CD4-positive, alpha-beta T cell treated with Interleukin-12 subunit alpha and Interleukin-12 subunit beta, for 1 hour (primary cell): ENCODE measurements at places on chromosomes 3 and 15.
A peak's percentile ranks its signal among the peaks of the same experiment; 100 is the strongest.

- DNase-seq: no peak
These were observed 94.9 kb downstream of the NTRK3 start for GRCh38 chr15:88161636-88162035.

DNA sequence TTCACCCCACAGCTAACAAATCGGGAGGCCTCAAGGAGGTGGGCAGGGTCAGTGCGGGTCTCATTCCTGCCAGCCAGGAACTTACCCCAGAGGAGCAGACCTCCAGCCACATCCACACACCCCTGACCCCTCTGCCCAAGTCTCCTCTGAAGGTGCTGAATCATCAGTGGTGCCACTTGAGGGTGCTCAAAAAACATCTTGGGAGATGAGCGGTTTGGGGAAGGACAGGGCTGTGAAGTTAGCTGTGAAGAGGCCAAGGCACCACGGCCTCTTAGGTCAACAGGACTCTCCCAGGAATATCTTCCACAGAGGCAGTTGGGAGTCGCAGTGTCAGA, 1.2 kb downstream of the DAPK2 start:
- no peak for DNase-seq

DNA sequence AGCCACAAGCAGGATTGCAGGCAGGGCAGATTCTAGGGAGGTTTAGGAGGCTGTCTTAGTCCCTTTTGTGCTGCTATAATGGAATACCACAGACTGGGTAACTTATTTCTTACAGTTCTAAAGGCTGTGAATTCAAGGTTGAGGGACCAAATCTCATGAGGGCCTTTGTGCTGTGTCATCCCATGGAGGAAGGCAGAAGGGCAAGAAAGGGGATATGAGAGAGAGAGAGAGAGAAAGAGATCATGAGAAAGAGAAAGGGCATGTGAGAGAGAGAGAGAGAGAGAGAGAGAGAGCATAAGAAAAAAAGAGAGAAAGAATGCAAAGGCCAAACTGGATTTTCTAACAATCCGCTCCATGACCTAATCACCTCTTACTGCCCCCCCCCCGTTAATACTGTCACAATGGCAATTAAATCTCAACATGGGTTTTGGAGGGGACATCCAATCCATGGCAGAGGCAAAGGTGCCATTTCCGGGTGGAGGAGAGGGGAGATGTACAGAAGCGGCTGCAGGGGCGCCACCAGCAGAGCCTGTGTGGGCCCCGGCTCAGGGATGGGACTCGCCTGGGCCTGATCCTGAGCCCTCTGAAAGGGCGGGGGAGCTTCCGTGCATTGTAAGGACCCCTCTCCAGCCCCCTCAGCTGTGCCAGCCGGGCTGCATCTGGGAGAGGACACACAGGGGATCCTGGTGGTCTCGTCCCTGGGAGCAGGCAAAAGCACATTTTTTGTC, 20.5 kb downstream of the MRPS11 start:
- DNase-seq: no peak

DNA sequence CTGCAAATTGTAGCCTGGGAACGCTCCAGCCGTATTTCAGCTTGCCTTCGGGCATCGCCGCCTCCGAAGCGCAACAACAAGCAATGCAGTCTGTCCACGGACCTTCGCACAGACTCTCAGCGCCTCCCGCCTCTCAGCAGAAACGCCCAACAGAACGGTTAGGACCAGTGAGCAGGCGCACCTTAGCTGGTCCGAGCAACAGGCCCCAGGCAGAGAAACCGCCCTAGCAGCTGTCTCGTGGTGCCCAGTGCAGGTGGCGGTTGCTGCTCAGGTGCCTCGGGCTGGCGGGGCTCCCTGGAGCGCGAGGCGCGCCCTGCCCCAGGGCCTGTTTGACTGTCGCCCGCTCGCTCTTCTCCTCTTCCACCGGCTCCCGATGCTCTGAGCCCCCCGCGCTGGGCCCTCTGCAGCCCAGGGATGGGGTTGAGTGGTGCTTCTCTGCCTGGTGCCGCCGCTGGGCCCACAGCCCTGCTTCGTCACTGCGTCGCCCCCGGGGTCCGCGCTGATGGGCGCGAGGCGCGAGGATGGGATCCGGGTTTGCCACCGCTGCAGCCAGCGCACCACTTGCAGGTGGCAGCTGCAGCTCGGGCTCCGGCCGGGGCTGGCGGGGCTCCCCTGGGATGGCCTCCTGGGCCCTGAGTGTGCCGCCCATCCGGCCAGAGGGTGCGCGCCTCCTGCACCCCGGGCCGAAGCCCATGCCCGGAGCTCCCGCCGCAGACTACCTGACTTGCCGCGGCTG, 268.4 kb upstream of the FRG2C start:
- DNase-seq: no peak

- DNase-seq: no peak
These were observed 733.8 kb upstream of the ALCAM start for GRCh38 chr3:104632947-104633346.

- no peak for DNase-seq
These were observed 177.6 kb downstream of the STAC start for GRCh38 chr3:36557708-36558421.

GRCh38 chr3:14688525-14688924, 13.6 kb downstream of the C3orf20 start:
- no peak for DNase-seq

DNA sequence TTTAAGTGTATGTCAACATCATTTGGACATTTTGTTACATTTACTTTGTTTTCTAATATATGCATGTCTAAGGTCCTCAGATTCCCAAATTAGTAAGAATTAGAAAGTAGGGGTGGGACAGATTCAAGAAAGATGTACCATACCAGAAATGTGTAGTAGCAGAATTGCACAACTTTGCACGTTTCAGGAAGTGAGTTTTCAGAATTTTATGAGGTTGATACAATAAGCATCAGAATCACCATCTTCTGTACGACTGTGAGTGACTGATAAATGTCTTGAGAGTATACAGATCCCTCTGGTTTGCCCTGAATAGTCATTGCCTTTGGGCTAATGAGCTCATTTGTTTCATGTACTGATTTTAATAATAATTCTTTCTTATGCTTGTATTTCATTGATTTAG, 9.3 kb downstream of the ARIH2 start:
- no peak for DNase-seq

DNA sequence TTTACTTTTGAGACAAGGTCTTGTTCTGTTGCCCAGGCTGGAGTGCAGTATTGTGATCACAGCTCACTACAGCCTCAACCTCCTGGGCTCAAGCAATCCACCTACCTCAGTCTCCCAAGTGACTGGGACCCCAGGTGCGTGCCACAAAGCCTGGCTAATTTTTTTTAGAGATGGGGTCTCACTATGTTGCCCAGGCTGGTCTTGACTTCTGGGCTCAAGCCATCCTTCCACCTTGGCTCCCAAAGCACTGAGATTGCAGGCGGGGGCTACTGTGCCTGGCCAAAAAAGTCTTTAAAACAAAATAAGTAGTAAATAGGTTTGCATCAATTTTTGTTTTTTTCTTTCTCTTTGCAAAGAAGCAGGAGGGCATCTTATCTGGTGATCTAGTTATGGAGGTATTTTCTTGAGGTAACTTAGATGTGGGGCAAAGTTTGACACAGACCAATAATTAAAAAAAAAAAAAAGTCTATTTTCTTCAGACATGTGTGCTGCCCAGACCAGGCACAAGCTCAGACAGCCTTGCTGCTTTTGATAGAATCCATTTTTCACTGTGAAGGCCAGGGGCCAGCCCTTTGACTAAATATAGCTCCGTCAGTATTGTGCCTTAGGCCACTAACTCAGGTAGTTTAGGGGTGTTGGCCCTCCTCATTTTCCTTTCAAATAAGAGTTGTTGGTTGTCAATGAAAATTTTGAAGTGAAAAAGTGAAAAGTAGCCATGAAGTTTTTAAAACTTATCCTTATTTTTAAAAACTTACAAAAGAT, 2.5 kb downstream of the ARL6IP5 start:
- DNase-seq: no peak

- DNase-seq: peak; percentile 11
These were observed 29.7 kb downstream of the STARD9 start for GRCh38 chr15:42604894-42605744.

- no peak for DNase-seq
These were observed 127.3 kb upstream of the LINGO1 start for GRCh38 chr15:77759896-77760592.

- DNase-seq: no peak
These were observed 205.6 kb downstream of the VGLL3 start for GRCh38 chr3:86785386-86785785.

- no peak for DNase-seq
These were observed 82.1 kb downstream of the PCSK6 start for GRCh38 chr15:101407439-101407838.

- no peak for DNase-seq
These were observed 136.5 kb downstream of the NTRK3 start for GRCh38 chr15:88120026-88120425.

GRCh38 chr3:197155046-197155445, 125.4 kb upstream of the MELTF start:
- no peak for DNase-seq

DNA sequence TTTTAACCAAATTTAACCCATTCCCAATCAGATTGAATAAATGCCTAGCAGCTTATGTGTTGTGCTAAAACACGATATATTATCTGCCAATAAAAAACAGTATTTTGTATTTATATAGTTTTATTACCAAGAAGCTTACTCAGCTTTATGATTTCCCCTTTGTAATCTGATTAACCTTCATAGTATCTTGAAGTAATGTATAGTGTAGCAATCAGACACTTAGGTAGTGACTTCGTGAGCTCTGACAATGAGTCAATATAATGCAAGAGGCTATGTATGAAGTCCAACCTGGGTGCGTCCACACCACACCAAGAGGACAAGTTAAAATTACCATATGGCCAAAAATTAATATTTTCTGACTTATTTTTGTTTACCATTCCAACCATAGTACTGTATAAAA, 2.1 kb upstream of the CNBP start:
- no peak for DNase-seq

DNA sequence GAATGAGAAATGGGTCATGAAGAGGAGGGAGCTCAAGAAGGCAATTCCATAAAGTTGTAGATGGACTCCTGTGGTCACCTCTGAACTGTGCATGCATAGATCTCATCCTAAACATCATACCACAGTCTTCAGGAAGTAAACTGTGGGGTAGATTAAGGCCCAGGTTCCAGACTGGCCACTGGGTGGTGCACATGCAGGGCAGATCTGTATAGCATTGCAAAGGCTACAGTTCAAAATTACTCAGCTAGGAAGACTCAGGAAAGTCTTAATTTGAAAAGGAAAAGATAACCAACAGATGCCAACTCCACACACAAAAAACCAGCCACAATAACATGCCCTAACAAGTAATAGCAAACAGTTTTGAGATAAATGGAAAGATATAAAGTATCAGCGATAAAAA, 20.3 kb downstream of the KY start:
- DNase-seq: no peak

- no peak for DNase-seq
These were observed 7.3 kb upstream of the BCL2A1 start for GRCh38 chr15:79978260-79978654.

DNA sequence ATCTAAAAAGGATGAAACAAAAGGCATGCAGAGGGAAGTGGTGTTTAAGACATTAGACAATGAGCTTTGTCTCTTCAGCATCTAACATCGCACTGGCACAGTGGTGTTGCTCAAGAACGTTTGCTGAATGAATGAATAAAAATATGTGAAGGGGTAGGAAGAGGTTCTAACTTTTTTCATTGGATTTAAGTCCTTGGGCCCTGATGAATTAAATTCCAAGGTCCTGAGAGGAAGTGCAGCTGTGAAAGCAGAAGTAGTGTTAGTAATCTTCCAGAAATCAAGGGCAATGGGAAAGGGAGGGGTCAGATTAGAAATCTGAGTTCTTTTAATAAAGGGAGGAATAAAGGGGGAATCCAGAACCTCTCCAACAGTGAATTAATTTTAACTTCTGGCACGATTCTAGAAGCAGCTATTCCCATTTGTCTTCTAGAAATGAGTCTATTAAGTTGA, 29.6 kb downstream of the TLNRD1 start:
- no peak for DNase-seq

- no peak for DNase-seq
These were observed 9.6 kb upstream of the RASA2 start for GRCh38 chr3:141477224-141477623.

DNA sequence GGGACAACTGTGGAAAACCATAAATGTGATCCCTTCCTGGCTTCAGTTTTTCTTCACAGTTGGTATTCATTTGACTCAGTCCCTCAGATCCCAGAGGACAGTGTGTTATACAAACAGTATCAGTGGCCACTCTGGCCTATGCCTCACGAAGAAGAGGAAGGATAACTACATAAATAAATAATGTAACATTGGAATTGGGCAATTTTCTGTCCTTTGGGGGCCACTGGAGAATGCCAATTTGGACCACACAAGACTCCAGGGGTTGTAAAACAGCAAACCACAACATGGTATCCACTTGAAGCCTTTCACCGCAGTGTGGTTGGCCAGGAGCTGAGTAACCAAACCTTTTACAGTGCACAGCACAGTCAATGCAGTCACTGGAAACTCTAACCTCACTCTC, 1077.0 kb downstream of the ROBO2 start:
- no peak for DNase-seq

GRCh38 chr3:135125171-135125801, 330.2 kb downstream of the EPHB1 start:
- DNase-seq: no peak

DNA sequence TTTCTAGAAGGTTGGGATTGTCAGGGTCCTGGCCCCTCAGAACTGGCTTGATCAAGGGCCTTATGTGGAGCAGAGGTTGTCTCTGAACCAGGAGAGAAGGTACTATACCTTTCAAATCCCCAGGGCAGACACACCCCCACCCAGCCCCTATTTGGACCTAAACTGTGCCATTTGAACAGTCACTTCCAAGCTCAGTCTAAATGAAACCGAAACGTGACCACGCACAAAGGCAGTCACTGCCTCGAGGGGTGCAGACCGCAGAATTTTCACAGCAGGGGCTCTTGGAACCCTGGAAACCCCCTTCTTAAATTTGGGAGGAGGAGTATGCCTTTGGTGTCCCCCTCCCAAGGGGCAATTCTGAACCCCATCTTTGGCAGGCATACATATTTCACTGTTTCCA, 53.7 kb downstream of the GRIP2 start:
- no peak for DNase-seq

DNA sequence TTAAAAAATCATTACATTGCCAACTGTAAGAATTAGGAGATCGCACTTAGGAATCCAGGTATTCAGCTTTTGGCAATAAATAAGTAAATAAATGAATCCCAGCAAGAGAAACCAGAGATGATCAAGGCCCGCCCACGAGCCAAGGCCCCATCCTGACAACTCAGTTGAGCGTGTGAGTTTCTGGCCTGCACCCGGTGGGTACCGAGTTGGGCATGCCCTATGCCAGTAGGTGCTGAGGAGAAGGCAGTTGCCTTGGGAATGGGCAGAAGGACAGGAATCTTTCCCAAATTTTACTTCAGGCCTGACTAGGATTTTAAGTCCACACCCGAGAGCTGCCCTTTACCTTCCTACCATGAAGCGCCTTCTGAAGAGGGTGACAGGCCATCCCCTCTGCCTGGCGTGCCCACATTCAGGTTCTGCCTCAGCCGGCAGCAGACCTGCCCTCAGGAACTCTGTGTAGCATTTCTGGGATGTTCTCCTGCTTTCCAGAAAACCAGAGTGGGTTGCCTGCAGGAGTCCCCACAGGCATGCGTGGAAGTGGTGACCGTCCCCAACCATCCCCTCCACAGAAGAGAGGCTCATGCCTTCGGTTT, 99.3 kb upstream of the ALDH1A3 start:
- no peak for DNase-seq
